ENCODE measurements at places on chromosomes 2 and 18.

GRCh38 chr2:240412211-240412861 is 23.1 kb upstream of the GPC1 start:
- no peak for DNase-seq

GRCh38 chr2:31384351-31384750 is 30.2 kb downstream of the XDH start:
- DNase-seq: no peak

DNA sequence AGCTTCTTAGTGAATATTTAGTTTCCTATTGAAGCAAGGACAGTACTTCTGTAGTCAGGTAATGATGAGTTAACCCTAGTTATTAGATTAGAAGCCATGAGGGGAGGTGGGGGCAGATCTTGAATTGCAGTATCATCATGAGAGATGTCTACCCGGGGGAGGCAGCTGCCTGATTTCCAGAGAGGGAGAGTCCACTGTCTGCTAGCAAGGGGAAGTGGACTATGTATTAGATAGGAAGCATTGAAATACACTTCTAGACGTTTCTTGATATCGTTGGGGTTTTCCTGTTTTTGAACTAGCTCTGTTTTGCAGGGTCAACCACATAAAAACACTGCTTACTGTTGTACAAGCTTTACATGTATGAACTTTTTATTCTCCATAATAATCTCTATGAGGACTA is 38.8 kb downstream of the APLF start:
- no peak for DNase-seq

DNA sequence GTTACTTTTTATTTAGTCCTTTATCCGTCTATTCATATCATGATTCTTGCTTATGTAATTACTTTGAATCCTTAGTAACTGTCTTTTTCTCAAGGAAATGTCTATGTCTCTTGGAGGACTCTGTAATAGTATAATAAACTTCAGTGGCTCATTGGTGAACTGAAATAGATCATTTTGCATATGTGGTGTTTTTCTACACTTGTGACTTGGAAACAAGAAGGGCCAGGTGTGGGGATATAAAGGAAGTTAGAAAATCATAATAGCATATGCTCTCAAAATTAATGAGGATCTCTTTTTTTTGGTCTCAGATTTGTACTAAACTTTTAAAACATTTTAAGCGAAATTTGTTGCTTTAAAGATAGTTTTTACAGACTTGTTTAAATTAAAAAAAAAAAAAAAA is 453.0 kb upstream of the CDH20 start:
- no peak for DNase-seq

DNA sequence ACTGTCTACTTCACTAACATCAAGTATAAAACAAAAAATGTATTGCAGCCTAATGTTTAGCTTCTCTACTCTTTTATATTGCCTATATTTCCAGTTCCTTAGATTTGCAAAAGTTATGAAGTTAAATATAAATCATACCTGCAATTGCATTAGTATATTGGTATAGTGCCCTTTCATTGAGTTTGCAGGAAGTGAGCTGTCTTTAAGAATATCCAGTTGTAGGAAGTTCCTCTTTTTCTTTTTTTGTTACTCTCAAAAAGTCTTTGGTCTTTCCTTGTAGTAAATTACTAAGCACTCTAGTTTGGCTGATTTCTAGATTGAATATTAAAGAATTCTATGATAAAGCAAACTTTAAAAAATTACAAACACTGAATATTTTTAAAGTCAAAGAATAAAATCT is 71.3 kb upstream of the FN1 start:
- DNase-seq: no peak

DNA sequence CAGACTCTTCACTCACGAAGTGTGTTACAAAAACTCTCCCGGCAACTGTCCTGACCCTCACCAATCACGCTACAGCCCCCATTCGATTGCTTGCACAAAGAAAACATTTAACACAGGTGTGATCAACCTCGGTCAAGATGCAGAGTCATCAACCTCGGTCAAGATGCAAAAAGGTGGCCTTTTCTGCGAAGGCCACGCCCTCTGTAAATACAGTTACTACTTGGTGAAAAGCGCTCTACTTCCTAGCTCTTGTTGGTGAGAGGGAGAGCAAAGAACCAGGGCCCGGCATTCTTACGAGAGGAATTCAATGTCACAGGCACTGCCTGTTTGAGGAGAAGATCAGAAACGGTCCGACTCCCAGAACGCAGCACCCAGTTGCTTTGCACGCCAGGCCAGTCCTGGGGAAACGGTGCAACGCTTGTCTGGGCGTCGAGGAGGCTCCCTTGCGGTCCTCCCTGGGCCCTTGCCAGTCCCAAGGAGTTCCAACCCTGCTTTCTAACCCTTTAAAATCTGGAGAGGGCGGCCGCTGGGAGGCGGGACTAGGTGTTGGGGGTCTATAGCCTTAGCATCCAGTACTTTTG is 1.9 kb downstream of the PIEZO2 start:
- DNase-seq: no peak

DNA sequence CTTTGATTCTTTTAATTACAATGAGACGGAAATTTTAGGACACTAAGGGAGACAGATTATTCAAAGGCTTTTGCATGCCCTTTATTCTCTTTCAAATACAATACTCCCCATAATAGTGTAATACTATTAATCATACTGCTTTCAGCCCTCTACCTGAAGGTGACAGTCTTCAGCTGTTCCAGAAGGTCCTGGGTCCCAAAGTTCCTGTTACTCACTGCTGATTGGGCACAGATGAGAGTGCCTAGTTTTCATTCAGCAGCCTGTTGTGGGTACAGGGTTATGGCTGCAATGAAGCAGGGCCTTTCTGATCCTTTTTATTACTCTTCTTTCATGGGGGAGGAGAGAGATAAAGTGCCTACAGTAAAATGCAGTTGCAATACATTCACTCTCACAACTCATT is 80.2 kb downstream of the NUP35 start:
- no peak for DNase-seq

GRCh38 chr18:32542221-32542798 is 71.6 kb upstream of the GAREM1 start:
- no peak for DNase-seq

DNA sequence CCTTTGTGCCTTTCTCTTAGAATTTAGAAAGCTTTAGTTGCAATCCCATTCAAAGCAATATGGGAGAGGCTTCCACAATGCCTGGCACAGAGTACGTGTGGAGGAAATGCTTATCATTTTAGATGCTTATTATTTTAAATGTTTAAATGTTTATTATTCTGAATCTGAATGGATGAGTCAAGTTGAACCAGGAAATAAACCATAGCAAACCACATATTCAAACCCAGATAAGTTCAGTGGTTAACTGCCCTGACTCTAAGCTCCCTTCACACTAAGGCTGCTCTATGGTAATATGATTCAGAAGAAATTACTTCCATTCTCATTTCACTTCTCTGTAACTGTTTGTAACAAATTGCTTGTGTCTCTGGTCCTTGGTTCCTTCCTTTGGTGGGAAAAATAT is 5.2 kb upstream of the PPP4R1 start:
- peak; percentile 86 for DNase-seq

DNA sequence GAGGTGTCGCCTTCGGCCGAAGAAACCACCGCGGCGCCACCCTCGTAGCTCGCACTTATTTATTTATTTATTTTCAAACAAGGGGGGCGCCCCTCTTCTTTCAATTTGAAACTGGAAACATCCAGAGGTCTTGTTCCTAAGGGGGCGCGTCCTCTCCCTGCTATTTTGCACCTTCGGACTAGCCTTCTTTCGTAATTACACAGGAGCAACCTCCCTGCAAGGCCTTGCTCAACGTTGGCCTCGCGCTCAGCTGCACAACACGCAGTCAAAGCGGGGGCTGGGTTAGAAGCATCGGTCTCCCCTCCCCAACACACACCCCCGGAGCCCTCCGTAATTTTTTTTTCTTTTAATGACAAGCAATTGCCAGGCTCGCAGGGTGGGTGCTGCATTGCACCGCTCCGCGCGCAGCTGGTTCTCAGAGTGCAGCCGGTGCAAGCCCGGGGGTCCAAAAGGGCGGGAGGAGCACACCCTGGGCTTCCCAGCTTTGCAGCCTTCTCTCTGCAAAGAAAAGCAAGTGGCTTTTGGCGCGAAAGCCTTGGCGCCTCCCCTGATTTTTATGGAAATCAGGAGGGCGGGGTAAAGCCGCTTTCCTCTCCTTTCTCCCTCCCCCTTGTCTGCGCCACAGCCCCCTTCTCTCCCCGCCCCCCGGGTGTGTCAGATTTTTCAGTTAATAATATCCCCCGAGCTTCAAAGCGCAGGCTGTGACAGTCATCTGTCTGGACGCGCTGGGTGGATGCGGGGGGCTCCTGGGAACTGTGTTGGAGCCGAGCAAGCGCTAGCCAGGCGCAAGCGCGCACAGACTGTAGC is at the start of gene MYCN:
TSS of gene MYCN (plus strand) at position 697 of the 807 bp plus-strand sequence. CDS start 1,515 bp downstream, outside the sequence.
- DNase-seq: peak; percentile 59

DNA sequence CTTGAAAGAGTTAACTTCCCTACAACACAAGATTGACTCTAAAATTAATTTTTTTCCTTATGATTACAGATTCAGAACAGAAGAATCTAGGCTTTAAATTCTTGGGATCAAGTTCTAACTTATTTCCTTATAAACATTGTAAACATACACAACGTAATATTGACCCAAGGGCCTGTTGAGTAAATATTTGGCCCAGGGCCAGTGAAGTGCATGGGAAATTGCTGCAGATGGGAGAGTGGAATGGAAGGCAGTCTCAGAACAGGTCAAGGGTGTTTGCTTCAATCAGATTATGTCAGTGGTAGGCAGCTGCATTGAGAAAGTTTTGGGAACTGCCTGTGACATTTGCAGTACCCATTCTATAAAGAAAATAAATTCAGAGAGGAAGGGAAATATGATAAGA is 137.6 kb downstream of the MYO1B start:
- DNase-seq: peak; percentile 78

- DNase-seq: peak; percentile 67
These were observed 160.6 kb upstream of the RMP24 start for GRCh38 chr18:35811896-35812295.

DNA sequence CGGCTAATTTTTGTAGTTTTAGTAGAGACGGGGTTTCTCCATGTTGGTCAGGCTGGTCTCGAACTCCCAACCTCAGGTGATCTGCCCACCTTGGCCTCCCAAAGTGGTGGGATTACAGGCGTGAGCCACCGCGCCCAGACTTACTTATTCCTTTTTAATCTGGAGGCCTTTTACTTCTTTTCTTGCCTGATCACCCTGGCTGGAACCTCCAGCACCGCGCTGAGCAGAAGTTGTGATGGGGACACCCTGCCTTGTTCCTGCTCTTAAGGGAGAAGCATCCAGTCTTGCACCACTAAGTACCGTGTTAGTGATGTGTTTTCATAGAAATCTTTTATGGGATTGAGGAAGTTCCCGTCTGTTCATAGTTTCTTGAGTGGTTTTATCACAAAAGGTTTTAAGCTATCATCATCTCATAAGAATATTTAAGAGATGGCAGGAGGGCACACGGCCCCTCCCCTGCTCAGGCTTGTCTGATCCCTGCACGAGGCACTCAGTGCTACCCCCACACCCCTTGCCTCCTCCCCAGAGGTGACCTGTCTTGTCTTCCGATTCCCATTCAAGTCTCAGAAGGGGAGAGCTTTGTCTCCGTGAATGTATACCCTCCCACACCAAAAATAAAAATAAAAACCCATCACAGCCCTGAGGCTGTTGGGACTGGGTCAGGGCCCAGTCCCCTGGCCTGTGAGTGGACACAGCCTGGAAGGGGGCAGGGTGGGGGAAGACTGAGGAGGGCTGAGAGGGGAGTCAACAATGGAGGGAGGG is 65.3 kb upstream of the SMAD7 start:
- no peak for DNase-seq

DNA sequence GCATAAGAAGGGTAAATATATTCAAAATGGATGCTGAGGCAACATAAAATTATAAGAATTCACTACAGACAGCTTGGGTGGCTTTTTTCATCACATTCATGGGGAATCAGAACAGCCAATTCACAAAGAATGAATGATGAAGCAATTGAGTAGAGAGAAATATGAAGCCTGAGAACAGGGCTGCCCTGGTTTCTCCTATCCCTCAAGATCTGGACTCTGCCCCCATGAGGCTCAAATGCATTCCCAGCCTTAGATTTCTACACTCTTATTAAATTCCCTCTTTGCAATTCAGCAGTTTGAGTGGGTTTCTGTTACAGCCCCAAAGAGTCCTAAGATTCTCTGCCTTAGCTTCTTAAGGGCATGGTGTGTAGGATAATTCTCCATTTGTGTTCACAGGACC is 172.5 kb downstream of the MAIP1 start:
- no peak for DNase-seq

GRCh38 chr2:11692966-11693521 is 23.0 kb upstream of the NTSR2 start:
- DNase-seq: peak; percentile 59

- DNase-seq: no peak
These were observed 6.8 kb upstream of the GREB1 start for GRCh38 chr2:11527001-11527400.

- no peak for DNase-seq
These were observed 109.7 kb downstream of the CLIP4 start for GRCh38 chr2:29224693-29225551.

- peak; percentile 3 for DNase-seq
These were observed 843.7 kb downstream of the LRRTM4 start for GRCh38 chr2:76678383-76679024.

DNA sequence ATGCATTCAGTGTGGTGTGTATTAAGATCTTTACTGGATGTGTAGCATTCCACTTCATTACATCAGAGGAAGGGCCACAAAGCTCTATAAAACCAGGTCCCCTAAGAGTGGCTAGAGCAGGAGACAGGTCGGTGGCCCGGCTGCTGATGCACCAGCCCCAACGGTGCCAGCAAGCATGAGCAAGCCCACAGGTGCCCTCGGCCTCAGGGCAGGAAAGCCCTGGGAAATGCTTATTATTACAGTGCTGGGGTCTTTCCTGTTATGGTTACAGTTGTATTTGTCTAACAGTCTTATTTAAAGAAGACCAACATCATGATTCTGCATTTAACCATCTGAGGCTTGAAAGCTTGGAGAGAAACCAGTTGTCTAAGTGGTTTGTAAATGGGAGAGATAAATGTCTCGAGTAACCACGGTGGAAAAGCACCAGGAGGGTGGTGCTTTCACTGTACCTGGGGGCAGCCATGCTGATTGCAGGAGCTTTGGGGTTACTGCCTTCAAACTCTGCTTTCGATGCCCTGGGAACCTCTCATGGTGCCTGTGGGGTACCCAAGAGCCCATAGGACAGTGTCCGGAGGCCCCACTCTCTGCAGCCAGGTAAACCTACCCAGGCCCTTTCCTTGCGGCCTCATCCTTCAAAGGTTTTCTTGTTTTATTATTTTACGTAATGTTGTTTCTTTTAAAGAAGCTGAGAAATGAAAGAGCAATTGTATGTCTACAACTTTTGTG is 133.1 kb downstream of the SH3RF3 start:
- DNase-seq: peak; percentile 83

GRCh38 chr2:164690361-164690760 is 69.1 kb upstream of the GRB14 start:
- no peak for DNase-seq

- no peak for DNase-seq
These were observed 74.8 kb downstream of the DYSF start for GRCh38 chr2:71528131-71528591.

DNA sequence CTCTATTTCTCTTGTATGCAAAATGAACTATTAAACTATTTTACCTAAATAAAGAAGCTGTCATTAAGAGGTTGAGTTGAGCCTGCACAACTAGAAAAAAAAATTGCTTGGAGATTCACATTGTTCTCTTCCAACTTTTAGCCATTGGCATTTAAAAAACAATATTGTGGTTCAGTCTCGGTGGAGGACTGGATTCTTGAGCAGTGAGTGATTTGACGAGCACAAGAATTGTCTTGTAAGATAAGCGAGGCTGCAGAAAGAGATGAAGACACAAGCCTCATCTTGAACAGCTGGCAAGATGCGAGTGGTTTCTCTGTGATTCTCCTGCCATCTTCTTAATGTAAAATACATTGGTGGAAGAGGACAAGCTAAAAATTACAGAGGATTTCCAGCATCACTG is 67.0 kb downstream of the GALR1 start:
- no peak for DNase-seq

GRCh38 chr2:19769513-19769912 is 132.3 kb downstream of the TTC32 start:
- DNase-seq: peak; percentile 14

All from endothelial cell of umbilical vein (primary cell).